ENCODE measurements at places on chromosomes 12 and 14.

GRCh38 chr12:107921062-107921461 is 146.6 kb downstream of the ASCL4 start:
- DNase-seq = no peak

- DNase-seq = no peak
Observed at GRCh38 chr14:47269756-47270492, 405.5 kb downstream of the MDGA2 start.

GRCh38 chr12:74021937-74022336 is 515.7 kb upstream of the ATXN7L3B start:
- DNase-seq = no peak

- DNase-seq = no peak
Observed at GRCh38 chr12:52753283-52753682, 23.9 kb downstream of the KRT76 start.

DNA sequence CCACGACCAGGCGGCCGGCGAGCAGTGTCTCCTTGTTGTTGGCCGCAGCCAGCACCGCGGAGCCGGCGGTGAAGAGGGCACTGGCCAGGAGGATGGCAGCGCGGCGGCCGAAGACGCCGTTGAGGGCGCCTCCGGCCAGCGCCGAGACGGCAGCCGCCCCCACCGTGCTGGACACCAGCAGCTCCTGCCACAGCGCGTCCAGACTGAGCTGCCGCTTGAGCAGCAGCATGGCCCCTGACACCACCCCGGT is 691 bp downstream of the SLC2A13 start:
- no peak for DNase-seq

DNA sequence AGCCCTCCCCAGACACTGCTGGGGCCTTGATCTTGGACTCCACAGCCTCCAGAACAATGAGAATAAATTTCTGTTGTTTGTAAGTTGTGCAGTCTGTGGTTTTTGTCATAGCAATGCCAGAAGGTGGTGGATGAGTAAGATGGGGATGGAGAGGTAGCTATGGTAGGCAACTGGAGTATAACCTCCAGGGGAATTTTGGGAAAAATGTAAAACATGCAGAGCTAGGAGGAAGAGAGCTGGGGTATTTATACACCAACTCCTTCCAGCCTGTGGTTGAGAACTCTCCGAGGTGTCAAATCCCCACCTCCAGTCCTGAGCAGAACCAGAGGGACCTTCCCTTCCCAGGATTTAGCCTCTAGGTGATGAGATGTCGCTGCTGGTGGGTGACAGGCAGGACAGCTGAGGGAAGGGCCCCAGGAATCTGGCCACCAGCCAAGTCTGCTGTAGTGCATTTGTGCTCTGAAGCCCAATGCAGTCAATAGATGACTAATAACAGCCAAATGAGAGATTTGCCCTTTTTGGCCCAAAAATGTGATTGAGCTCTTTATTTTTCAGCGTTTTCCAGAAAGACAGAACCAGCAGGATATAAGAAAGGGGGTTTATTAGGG is 19.1 kb upstream of the CEP170B start:
- no peak for DNase-seq

DNA sequence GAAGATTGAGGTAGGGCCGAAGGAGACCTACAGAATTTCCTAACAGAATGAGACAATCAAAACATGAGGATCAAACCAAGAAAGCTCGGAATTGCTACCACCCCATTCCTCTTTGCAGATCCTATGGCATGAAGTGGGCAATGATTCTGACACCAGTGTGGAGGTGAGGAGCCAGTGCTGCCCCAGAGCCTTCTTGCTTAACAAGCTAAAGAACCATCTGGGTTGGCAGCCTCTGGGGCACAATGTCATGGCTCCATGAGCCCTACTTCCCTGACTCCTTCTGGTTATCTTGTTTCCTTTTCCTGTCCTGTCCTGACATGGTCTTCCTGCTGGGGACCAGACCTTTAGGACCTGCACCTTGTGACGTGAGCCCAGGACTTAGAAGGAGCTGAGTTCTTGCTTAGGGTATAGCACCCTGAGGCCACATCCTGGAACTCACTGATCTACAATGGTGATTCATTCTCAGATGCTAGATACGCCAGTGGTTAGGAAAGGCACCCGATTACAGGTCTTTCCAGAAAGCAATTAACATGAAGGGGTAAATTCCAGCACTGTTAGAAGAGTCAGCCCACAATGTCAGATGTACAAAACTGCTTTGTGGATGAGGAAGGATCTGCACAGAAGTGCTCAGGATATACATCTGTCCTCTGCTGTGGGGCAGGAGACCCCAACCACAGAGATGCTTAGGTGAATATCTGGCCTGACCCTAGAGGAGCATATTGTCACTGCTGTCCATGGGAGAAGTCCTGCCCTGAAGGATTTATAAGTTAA is 324.2 kb downstream of the ZFP36L1 start:
- DNase-seq = no peak

DNA sequence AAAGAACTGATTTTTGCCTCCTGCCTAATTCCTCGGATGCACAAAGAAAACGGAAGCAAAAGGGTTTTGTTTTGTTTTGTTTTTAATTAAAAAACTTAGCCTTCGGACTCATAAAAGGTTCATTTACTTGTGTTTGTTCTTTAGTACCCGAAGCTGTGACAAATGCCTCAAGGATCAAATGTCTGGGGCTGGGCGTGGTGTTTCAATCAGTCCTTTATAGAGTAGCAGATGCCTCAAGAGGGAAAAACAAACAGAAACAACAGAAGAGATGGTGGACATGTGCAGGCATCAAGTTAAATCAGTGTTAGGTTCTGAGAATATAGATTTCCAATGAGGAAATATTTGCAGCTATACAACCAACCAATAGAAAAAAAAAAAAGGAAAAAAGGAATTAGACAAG is 1.6 kb upstream of the WIF1 start:
- no peak for DNase-seq

DNA sequence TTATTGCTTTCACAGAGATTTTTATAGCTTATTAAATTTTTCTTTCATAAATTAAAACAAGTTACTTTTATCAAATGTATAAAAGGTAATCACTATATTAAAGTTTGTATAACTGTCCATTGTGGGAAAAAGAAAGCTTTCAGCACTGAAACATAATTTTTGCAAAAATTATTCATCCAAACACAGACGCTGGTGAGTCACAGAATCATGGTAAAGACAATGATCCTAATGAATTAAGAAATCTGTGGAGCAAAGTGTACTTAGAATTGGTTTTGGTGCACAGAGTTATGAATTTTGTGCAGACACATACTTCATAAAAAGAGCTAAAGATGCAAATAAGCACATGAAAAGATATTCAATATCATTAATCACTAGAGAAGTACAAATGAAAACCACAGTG is 31.7 kb upstream of the C2CD5 start:
- DNase-seq = no peak

- no peak for DNase-seq
Observed at GRCh38 chr14:95850429-95850828, 26.2 kb upstream of the TUNAR start.

DNA sequence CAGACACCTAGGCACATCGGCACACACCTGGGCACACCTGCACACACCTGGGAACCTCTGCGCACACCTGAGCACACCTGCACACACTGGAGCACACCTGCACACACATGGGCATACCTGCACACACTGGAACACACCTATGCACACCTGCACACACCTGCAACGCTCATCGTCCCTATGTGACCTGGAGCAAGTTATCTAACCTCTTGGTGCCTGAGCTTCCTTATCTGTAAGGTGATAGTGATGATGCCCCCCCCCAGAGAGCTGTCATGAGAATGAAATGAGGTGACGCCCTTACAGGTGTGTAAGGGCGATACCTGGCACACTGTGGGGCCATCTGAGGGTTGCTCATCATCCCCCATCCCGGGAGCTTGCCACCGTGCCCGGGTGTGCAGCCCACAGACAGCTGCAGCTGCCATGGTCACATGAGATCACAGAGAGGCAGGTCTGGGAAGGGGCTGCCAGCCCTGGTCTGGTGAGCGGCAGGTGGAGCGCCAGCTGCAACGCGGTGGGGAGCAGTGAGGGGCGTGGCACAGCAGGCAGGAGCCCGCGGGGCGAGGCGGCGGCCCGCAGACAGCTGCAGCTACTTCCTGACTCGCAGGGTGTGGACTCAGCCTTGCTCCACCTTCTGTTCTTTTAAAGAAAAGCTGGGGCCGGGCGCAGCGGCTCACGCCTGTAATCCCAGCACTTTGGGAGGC is 59.9 kb upstream of the FBRSL1 start:
- peak; percentile 65 for DNase-seq

GRCh38 chr14:40981247-40981646 is 625.4 kb upstream of the LRFN5 start:
- DNase-seq = no peak

GRCh38 chr14:104708606-104709268 is 15.3 kb upstream of the ADSS1 start:
- peak; percentile 63 for DNase-seq

DNA sequence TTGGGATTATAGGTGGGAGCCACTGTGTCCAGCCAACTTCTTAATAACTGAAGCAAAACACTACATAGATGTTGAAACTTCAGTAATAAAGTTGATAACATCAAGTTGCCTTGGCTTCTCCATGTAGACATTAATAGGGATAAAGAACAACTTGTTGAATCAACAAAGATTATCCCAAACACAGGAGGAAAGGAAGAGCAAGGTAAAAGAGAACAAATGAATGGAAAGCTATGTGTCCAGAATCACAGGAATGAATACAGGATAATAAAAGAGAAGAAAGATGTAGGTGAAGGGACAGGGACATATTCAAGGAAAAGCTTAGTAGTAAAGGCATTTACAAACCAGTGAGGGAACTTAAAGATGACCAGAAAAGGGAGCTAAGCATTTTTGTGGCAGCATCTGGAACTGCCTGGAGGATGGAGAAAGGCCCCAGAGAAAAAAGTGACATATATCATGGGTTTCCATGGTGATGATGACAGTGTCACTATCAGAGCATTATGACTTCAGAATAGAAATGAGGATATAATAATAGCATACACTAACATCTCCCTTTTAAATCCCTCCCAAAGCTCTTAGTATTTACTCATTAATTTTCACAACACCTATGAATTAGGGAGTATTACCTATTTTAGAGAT is 24.0 kb upstream of the MDM1 start:
- DNase-seq = no peak

DNA sequence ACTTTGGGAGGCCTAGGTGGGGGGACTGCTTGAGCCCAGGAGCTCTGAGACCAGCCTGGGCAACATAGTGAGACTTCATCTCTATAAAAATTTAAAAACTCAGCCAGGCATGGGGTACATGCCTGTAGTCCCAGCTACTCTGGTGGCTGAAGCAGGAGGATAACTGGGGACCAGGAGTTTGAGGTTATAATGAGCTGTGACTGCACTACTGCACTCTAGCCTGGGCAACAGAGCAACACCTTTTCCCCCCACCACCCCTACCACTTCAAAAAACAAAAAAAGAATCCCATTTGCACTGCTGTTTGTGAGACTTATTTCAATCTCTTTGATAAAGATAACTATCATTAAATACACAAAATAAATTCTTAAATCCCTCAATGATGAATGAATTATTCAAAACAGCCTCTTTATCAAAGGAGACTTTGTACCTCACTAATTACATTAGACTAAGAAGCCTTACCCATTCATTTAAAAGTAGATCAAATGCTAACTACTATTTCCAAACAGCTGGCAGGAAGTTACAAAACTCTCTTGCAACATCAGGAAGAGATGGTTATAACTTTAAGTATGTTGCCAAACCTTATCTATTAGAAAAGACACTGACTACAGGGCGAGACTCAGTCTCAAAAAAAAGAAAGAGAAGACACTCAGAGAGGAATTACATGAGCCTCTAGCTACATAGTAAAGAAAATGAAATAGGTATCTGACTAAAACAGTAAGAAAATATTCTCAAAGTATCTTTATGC is 14.7 kb downstream of the BLTP3B start:
- no peak for DNase-seq

- DNase-seq = no peak
Observed at GRCh38 chr12:81597928-81598604, 161.1 kb downstream of the PPFIA2 start.

- DNase-seq = no peak
Observed at GRCh38 chr12:19298836-19299605, 140.3 kb upstream of the AEBP2 start.

DNA sequence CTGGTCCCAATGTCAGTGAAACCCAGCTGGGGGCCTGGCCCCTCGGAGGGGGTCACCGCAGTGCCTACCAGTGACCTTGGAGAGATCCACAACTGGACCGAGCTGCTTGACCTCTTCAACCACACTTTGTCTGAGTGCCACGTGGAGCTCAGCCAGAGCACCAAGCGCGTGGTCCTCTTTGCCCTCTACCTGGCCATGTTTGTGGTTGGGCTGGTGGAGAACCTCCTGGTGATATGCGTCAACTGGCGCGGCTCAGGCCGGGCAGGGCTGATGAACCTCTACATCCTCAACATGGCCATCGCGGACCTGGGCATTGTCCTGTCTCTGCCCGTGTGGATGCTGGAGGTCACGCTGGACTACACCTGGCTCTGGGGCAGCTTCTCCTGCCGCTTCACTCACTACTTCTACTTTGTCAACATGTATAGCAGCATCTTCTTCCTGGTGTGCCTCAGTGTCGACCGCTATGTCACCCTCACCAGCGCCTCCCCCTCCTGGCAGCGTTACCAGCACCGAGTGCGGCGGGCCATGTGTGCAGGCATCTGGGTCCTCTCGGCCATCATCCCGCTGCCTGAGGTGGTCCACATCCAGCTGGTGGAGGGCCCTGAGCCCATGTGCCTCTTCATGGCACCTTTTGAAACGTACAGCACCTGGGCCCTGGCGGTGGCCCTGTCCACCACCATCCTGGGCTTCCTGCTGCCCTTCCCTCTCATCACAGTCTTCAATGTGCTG is 11.0 kb downstream of the ZBTB39 start:
- DNase-seq = no peak

DNA sequence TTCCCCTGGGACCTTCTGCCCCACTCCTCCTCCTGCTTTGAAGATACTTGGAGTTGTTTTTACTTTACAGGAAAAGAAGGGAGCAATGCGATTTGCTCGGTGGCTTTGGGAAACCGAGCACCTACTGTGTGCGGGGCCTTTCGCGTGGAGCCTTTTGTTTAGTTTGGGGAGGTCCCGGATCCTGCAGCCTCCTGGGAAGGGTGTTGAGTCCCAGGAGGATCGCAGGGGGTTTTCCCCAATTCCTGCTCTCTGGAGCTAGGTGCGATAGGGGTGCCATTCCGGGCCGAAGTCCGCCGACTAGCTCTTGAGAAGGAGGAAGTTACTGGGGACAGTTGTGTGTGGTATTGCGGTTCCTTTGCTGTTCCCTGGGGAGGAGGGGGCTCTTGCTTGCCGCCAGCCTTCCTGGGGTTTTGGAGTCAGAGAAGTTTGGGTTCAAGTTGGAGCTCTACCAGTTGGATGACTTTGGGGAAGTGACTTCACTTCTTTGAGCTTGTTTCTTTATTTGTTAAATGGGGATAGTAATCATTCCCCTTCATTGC is 1.1 kb downstream of the BRI3BP start:
- no peak for DNase-seq

All from central memory CD4-positive, alpha-beta T cell (primary cell).